Globus pallidus (tissue), 1 donor: ENCODE measurements at places on chromosomes 6 and 20.

DNA sequence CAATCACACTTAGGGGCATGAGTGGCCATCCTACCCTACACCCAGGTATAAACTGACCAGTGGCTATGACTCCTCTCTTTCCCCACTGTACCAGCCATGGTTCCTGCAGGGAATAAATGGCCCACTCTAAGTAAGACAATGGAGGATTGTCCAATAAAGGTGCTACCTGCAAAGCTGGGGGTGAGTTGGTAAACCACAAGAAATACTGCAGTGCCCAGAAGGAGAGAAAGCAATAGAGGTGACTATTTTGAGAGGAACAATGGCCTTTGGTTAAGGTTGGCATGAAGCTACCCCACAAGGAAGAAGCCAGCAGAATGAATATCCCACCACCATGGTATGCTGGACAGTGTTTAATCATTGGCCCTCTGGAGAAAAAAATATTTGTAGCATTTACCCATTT is 233.3 kb upstream of the ECI2 start:
- no peak for DNase-seq

GRCh38 chr6:36729161-36729524 is 31.5 kb downstream of the RAB44 start:
- no peak for DNase-seq

DNA sequence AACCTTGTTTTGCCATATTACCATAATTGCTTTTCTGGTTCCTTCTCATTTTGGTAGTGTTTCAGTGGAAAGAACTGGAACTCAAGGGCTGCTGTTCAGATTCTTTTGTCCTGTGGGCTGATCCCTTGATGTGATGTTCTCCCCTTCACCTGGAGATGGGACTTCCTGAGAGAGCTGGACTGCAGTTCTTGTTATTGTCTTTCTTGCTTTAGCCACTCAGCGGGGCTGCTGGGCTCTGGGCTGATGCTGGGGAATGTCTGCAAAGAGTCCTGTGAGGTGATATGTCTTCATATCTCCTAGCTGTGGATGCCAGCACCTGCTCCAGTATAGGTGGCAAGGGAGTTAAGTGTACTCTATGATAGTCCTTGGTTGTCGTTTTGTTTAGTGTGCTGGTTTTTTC is 79.0 kb downstream of the BCKDHB start:
- no peak for DNase-seq

- no peak for DNase-seq
These were observed 584.7 kb downstream of the RFPL4B start for GRCh38 chr6:112931832-112932231.

DNA sequence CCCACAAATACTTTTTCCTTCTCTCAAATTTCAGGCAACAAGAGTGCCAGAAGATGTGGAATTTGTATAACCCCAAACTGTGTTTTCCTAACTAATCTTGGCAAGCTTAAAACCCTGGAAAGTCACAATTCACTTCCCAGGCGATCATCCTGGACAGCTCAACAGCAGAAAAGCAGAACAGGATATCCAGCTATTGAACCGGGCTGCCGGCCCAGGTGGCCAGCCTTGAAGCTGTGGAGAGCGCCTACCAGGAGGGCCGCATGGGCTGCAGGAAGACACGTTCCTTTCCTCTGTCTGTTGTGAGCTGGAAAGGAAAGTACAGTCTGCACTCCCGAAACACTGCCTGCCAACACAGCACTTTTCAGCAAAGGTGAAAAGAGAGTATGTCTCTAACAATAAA is 719.7 kb upstream of the MARCKS start:
- no peak for DNase-seq
